ENCODE measurements at places on chromosomes 7 and 10.

DNA sequence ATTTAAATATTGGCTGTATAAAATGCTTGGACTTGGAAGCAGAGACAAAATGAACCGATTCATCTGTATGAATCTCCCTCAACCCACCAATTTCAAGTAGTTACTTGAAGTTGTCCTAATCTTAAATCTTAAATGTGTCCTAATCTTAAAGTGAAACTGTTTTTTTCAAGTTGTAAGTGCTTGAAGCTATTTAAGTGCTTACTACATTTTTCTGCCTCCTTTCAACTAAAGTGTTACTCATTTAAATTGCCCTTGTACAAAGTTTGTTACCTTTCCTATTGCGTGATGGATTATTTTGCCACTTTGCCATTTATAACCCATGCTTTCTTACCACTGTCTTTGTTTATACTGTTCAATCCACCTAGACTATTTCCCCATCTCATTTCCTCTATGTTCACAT lies 2.8 kb downstream of the BCAP29 start:
- no peak for DNase-seq

DNA sequence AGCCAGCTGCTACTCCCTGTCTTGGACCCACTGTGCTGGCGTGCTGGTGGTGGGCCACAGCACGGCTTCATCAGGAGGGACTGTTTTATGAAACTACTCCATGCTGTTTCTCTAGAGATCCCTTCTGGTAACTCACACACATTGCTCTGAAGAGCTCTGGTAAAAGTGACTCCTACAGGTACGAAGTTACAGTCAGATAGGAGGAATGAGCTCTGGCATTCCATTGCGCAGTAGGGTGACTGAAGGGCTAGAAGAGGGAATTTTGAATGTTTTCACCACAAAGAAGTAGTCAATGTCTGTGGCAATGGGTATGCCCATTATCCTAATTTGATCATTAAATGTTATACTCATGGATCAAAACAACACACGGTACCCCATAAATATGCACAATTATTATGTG lies 609 bp downstream of the MAT1A start:
- no peak for DNase-seq

DNA sequence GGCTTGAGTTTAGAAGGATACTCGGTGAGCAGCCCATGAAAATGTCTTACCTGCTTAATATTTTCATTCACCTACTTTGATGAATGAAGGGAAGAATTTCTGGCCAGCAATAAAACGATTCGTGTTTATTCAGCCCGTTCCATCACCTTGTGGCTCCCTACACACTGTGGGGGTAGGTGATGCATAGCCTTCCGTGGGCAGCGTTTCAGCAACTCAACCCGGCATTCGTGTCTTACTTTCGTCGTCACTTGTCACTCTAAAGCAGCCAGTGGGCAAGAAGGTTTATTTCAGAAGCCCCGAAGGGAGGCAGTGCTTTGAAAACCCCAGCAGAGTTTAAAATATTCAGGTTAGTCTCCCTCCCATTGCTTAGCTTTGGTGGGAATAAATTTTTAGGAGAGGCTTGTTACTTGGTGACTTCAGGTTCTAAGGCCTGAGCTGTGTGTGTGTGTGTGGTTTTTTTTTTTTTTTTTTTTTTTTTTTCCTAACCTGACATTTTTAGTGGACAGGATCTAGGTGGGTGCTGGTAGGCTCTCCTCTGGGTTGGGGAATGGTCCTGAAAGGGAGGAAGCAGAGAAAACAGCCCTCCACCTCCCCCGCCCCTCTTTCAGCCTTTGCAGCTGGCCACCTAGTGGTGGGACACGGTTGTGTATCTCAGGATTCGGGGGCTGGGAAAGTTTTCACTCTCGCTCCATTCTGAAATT lies 1.8 kb downstream of the GRK5 start:
- DNase-seq: no peak

GRCh38 chr7:99788554-99788953 lies 4.6 kb upstream of the CYP3A4 start:
- DNase-seq: no peak

DNA sequence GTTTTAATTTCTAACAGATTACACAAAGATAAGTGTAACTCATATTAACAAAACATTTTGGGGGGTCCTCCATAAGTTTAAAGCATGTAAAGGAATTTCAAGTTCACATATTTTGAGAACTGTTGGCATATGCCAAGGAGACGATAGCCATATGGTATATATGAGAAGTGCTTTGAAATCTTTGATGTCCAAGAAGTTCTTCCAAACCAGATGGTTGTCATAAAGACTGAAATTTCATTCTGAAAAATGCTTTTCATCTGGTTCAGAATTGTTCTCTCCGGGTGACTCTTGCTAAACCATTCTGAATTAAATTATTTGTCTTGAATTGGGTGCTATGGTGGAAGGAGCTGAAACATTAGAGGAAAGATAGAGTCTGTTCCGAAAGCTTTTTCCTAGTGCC lies 513.0 kb upstream of the AKR1E2 start:
- DNase-seq: no peak

DNA sequence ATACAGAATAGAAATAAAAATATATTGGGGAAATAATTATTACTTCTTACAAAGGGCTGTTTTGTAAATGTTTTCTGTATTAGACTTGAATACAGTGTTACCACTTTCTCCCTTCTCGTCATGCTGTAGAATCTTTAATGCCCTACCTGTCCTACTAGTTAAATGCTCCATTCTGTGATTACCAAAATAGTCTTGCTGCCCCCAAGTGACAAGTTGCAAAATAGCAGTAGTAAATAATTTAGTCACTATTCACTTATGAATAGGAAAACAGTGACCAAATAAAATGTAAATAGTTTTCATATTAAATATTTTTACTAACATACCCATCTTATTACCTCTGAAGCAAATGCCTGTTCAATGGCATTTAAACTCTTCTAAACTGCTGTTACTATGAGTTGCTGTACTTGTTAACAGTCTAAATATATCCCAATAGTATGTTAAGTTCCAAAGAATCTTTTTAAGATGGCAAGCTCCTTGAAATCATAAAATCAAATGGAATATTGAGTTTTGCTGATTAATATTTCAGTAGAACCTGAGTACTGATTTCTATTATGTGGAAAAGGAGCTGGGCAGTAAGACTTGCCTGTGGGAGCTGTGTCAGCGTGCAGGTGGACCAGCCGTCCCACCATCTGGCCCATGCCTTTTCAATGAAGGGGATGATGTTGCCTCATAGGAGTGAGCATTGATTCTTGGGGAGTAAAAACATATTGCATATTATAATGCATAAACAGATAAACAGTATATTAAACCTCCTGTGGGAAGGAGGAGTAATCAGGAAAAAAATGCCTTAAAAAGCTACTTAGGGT lies 18.1 kb upstream of the OIT3 start:
- DNase-seq: no peak

Measured in glomerular endothelial cell (primary cell).